ENCODE measurements at places on chromosomes 1 and 21.

GRCh38 chr1:46582972-46583371 is 21.1 kb downstream of the MKNK1 start:
- no peak for DNase-seq

DNA sequence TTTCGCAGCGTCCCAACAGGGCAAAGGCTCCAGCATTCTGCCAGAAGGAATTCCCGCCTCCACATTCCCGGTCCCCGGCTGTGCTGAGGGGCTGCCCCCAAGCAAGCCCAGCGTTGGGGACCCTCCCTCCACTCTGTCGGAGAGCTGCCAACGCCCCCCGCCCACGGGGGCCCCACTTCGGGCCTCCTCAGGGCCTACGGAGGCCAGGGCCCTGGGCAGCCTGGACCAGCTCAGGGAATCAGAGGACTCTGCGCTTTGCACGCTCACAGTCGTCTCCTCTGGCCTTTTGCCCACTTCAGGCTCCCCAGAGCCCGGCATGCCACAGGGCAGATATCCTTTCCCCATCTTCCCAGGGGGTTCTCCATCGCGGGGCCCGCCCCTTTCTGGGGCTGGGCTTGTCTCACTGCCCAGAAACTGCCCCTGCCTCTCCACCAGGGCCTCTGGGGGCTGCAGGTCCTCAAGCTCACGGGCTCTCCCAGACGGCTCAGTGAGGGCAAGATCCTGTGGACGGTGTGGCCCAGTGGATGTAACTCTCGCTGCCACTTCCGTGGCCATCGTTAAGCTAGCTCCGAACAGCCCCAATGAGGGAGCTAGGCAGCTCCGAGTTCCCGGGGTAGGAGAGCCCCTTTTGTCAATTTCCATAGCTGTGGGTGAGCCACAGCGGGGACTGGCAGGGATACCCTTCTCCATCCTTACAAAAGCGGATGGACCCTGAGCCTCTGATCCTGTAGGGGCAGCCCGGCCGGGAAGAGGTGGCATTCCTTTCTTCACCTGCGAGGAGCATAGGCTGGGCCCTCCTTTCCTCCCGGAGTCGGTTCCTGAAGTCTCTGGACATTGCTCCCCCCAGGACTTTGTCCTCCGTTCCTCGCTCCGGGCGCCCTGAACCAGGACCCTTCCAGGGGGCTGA is 2.8 kb downstream of the ITPKB start:
- DNase-seq: peak; percentile 12

DNA sequence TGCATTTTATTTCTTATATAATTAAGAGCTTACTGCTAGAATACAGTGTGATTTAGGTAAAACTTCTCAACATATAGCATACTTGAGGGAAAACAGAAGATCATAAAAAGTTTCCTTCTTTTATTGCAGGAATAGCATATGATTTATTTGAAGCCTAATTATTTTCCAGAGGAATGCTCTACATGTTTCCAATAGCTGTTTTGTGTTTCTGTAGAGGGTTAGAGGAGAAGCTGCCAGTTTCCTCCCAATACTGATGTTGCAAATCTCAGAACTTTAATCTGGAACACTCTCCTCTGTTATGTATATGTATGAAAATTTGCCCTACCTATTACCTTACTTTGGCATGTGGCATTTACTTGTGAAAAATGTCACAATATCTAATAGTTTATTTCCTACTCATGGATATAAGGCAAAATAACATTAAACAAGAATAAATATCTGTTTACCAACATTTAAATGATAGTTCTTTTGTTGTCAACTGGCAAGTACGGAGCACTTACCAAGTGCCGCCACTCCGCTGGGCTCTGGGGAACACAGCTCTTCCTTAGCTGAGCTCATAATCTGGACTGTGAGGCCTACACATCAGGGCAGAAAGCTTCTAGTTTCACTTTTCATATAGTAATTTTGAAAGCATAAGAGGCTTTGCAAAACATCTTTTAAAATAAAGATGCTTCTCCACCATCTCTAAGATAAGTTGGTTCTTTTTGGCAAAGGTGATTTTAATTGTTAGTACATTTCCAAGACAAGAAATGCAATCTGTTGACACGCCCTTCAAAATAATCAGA is 239.8 kb upstream of the C1orf105 start:
- DNase-seq: peak; percentile 6

GRCh38 chr1:47756006-47756405 is 241.2 kb downstream of the TRABD2B start:
- DNase-seq: no peak

GRCh38 chr1:147124266-147124665 is 48.0 kb downstream of the PRKAB2 start:
- no peak for DNase-seq

GRCh38 chr1:11307852-11308251 is 34.9 kb downstream of the UBIAD1 start:
- no peak for DNase-seq

DNA sequence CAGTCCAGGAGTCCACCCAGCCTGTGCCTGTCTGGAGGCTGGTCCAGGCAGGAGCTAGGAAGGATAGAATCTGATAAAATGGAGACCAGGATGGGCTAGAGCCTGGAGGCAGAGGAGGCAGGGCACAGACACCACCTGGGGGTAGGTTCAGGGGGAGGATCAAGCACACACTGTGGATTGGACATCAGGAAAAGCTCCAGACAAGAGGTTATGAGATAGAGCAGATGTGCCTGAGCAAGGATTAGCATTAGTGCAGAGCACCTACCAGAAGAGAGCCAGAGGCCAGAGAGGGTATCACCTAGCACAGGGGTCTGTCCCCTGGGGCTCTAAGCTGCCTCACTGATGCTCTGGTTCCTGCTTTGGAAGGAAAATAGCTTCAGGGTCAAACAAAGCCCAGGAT is 216.7 kb upstream of the ZC3H12A start:
- no peak for DNase-seq

- no peak for DNase-seq
These were observed 16.1 kb downstream of the NOC2L start for GRCh38 chr1:942864-943533.

DNA sequence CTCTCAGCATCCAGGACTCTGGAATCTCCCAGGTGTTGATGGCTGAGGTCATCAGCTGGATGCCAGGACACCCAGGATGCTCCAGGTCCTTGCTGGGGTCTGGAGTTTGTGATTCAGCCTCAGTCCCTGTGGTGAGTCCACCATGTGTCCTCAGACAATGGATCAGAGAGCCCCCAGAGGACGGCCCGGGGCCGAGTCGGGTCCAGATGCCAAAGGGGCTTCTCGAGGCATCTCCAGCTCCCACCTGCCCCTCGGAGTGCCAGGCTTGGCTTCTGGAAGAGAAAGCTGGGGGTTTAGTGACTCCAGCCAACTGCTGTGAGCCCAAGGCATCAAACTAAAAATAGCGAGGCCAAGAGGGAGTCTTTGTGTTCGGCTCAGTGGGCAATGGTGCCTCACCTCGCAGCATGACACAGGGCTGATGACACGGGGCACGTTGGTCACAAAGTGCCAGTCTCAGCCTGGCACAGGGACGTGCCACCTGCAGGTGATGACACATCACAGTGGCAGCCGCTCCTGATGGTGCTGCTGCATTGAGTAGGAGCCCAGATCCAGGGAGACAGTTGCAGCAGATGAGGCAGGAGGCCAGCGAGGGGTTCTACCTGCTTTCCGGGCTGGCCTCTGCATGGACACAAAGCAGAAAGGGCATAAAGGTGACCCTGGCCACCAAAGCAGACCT is 10.6 kb downstream of the PDE9A start:
- DNase-seq: no peak

- DNase-seq: no peak
These were observed 136.6 kb upstream of the HMGB4 start for GRCh38 chr1:33727310-33727709.

GRCh38 chr1:151585622-151586021 is 26.2 kb upstream of the SNX27 start:
- DNase-seq: no peak

DNA sequence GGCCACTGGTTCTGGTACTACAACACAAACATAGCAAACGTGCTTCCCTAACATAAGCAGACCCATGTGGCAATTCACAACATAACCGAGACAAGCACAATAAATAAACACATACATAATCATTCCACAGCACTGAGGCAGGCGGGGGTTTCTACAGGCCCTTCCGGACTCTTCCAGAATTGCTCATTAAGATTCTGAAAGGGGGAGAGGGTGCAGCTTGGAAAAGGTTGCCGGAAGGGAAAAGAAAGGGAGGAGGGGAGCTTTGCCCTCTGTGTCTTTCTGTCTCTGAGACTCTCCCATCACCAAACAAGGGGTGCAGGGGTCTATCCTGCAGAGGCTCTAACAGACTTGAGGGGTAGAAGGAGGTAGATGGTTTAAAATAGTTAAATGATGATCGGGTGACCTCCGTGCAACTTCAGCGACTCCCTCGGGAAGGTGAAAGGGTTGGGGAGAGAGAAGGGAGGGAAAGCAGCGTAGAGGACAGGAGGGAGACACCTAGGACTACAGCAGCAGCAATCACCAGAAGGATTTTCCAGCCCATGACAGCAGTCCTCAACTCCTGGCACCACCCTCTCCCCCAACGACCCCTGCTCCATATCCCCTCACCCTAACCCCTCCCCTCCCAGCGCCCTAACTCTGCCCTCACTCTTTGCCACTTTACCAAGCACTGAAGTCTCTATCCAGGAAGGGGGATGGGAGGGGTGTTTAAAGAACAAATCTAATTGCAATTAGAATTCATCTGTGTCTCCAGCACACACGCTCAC is 365.5 kb upstream of the ESRRG start:
- DNase-seq: no peak

- DNase-seq: no peak
These were observed 30.8 kb upstream of the TMEM125 start for GRCh38 chr1:43238991-43239469.

- no peak for DNase-seq
These were observed 119.7 kb downstream of the APP start for GRCh38 chr21:26050857-26051256.

DNA sequence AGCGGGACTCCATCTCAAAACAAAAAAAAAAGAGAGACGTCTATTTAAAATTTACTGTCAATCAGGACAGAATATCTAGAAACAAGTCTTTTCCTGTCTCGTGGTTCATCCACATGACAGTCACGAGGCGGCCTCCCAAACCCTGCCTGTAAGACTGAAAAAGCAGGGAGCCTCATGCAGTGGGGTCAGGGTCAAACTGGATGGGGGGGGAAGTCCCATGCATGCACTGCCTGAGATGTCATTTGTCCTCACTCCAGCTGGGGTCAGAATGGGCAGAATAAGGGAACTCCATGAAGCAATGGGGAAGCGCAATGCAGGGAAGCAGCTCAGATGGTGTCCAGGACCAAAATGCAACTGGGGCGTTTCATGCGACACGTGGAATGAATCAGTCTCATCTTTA is 85.5 kb downstream of the PIK3CD start:
- no peak for DNase-seq

- no peak for DNase-seq
These were observed 16.1 kb downstream of the LRP8 start for GRCh38 chr1:53311702-53312305.

DNA sequence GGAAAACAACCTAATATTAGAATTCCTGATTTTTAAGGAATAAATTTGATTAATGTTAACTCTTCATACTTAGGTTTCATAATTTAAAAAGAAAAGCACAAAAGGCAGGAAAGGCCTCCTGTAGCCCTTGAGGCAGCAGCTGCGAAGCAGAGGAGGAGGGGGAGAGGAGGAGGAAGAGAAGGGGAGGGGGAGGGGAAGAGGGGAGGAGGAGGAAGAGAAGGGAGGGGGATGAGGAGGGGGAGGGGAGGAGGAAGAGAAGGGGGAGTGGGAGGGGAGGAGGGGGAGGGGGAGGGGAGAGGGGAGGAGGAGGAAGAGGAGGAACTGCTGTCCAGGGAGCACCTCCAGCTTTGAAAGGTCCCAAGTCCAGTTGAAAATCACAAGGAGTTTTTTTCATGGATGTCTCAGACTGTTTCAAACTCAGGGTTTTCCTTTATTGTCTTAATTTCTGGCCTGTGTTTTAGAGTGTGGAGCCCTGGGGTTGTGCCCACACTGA is 35.1 kb upstream of the DIP2A start:
- DNase-seq: no peak

GRCh38 chr1:59107516-59107915 is 189.4 kb upstream of the FGGY start:
- DNase-seq: no peak

DNA sequence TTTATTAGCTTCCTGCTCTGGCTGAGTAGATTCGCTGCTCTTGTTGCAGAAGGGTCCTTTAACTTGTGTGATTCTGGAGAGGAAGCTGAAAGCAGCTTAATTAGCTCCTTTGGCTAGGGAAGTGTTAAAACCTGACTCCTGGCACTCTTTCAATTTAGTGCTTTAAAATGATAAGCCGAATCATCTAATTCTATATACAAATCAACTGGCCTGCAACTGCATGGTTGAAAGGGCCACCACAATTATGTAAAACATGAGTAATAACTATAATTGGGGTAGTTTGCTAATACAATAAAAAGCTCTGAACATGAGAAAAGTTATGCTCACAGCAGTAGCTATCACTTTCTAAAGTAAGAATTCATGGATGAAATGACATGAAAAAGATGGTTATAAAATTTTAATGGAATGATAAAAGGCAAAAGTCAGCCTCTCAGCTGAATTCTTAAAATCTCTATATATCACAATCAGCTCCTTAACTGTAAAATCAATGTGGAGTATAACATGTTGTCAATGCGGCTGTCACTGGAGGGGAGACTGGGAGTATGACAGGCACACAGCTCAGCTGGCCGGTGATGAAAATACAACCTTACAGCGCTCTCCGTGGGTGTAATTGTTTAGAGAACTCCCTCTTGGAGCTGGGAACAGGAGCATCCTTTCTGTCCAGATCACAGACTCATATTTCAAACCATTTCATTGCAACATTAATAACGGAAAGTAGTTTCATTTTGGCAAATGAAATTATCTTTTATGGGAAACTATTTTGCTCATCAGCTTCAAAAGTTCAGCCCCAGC is 324.4 kb downstream of the KCTD3 start:
- no peak for DNase-seq

DNA sequence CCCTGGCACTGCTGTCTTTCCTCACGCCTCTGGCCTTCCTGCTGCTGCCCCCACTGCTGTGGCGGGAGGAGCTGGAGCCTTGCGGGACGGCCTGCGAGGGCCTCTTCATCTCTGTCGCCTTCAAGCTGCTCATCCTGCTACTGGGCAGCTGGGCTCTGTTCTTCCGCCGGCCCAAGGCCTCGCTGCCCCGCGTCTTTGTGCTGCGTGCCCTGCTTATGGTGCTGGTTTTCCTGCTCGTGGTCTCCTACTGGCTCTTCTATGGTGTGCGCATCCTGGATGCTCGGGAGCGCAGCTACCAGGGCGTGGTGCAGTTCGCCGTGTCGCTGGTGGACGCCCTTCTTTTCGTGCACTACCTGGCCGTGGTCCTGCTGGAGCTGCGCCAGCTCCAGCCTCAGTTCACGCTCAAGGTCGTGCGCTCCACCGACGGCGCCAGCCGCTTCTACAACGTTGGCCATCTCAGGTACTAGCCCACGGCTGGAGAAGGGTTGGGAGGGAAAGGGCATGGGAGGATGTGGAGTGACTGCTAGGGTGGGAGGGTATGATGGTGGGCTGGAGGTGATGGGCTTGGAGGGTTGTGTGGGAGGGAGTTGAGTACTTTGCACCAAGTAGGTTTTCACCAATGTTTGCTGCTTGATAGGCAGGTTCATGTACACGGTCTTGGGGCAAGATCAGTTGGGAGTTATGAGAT is 18.9 kb downstream of the VANGL2 start:
- DNase-seq: no peak

- no peak for DNase-seq
These were observed 579 bp downstream of the SH3BP5L start for GRCh38 chr1:248825136-248825535.

- DNase-seq: no peak
These were observed 7.2 kb upstream of the SEMA4A start for GRCh38 chr1:156146020-156146768.
